Mammary epithelial cell (primary cell): ENCODE measurements at places on chromosomes 7 and 10.
A peak's percentile ranks its signal among the peaks of the same experiment; 100 is the strongest.

DNA sequence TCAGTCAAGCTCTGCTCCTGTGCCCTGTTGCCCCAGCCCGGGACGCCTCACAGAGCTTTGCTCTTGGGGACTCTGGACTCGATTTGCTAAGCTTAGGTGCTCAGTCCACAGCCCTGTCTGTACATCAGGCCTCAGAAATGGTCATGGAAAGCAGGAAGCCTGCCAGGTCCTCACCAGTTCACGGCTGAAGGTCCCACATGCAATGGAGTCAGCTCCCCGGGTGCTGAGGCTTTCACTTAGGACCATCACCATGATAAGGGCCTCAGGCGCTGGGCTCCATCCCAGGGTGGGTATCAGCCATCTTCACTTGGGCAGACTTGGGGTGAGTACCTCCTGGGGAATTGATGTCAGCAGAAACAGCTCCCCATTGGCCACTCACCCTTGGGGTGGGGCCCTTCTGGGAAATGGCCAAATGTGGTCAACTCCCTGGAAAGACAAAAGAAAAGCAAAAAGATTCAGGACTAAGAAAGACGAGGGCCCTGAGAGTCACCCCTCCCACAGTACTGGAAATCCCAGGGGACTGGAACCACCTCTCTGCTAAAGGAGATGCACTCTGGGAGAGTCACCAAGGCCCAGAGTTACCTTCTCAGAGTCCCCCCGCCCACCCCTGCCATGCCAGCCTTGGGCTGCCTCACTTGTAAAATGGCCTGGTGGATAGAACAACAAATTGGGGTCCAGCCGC lies 37.6 kb downstream of the FAM53B start:
- DNase-seq: no peak

- no peak for DNase-seq
Observed at GRCh38 chr10:71627956-71628355, 91.6 kb downstream of the C10orf105 start.

GRCh38 chr10:93413252-93413689 lies 68.9 kb downstream of the MYOF start:
- DNase-seq: no peak

DNA sequence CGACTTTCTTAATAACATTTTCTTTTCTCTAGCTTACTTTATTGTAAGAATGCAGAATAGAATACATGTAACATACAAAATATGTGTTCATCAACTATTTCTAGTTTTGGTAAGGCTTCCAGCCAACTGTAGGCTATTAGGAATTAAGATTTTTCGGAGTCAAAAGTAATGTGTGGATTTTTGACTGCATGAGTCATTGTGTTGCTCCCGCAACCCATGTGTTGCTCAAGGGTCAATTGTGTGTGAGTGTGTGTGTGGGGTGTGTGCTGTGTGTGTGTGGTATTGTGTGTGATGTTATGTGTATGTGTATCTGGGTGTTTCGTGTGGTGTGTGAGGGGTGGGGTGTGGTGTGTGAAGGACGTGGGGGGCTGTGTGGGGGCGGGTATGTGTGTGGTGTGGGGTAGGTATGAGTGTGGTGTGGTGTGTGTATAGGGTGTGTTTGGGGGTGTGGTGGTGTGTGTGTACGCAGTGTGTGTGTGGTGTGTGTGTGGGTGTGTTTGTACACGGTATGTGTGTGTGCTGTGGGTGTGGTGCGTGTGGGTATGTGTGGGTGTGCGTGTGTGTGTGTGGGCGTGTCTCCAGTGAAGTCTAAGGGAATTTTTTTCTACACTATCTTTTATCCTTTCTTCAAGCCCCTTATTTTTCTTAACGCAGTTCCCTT lies 60.5 kb downstream of the RSU1 start:
- DNase-seq: no peak

DNA sequence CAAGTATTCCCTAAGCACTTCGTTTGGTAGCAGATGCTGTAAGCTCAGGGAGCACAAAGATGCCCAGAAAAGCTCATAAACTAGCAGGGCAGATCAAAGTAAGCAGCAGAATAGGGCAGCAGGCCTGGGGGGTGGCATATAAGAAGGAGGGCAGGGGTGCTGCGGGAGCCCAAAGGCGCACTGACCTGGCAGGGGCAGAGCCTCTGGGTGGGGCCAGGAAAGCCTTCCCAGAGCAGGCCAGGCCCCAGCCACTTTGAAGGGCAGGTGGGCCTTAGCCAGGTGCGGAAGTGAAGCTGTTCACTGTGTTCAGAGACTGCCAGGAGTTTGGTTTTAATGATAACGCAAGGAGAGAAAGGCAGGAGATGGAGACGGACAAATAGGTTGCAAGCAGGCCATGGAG lies 3.9 kb downstream of the GDF10 start:
- DNase-seq: no peak

- no peak for DNase-seq
Observed at GRCh38 chr10:27601946-27602538, 97.9 kb downstream of the RAB18 start.

DNA sequence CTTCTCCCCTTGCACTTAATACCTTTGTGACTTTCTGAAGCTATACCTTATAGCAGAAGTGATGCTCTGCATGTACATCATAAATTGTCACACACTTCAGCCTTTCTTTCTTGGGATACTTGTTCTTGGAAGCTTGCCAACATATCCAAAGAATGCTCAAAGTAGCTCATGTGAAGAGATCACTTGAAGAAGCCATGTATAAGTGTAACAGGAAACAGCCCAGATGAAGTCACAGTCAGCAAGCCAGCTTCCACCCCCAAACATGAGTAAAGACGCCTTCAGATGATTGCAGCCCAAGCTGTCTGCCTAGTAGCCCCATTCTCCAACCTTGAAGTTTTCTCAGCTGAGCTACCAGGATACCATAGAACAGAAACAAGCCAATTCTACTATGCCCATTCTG lies 50.9 kb downstream of the DGKB start:
- DNase-seq: no peak

DNA sequence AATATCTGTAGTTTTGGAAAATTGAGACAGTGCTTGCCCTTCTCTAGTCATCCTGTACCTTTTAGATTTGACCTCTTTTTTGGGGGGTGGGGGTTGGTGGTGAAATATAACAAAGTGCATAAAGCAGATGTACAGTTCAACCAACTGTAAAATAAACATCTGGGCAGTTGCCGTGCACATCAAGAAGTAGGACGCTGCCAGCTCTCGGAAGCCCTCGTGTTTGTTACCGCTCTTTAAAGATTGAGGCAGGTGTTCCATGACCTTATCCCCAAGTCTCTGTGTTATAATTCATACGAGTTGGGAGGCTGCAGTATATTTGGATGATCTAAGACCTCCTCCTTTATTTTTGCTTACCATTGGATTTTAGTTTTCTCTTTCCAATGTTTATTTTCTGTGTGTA lies 55.1 kb downstream of the SDK1 start:
- DNase-seq: no peak

DNA sequence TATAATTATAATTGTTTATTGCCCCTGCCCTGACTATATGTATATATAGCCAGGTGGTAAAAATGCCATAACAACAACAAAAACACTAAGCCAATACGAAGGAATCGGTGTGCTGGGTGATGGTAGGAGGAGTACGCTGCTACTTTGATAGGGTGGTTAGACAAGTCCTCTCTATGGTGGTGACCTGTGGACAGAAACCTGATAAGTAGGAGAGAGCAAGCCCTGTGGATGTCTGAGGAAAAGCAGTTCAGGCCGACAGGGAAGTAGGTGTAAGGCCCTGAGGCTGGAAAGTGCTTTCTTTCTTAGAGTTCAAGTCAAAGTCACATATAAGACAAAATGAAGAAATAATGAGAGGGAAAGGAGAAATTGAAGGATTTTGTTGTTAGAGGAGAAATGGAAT lies 823.8 kb upstream of the CELF2 start:
- no peak for DNase-seq

GRCh38 chr7:31126976-31127375 lies 74.9 kb downstream of the ADCYAP1R1 start:
- no peak for DNase-seq

GRCh38 chr7:23470330-23471105 lies at the start of gene IGF2BP3:
TSS of gene IGF2BP3 (minus strand) at chr7:23470491. CDS start at chr7:23470110, 381 bp downstream.
- peak; percentile 90 for DNase-seq

DNA sequence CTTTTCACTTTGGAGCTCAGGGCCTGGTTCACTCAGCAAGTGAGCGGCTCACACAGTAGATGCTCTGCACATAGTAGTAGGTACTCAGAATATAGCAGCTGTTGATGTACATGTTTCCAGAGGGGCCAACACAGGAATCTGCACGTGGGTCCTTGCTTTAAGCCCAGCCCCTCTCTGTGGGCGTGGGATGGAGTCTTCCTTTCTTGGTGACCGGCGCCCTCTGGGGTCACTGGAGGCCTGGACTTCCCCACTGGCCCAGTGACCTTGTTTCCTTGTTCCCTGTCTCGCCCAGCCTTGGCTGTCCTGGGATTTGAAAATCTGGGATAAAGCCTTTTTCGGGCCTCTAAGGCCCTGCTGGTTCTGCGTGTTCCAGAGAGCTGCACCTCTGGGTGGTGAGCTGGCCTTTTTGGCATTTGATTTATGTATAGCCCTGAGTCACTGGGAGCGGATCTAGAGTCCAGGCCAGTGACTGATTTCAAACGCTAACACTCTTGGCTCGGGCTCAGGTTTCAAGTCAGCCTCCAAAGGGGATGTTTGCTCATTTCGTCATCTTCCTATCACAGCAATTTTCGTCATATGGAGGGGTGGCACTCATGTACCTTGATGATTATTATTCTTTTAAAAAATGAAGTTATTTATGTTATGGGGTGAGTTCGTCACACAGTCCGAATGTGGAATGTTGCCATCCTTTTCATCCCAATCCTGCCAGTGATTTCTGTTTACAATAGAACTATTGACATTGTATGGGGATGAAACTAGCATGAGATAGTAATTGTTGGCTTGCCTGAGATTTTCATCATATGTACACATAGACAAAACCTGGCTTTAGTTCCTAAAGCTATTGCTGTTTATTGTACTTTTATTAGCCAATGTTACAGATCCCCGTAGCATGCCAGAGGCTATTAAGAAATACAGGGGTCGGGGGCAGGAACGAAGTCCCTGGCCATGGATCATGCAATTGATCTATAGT lies 65.5 kb downstream of the CUX1 start:
- DNase-seq: peak; percentile 99

- peak; percentile 83 for DNase-seq
Observed at GRCh38 chr7:32616625-32617024, 121.3 kb downstream of the AVL9 start.

GRCh38 chr7:56218510-56218909 lies 102.3 kb upstream of the NUPR2 start:
- no peak for DNase-seq
